ENCODE measurements at places on chromosomes 12 and 14.

DNA sequence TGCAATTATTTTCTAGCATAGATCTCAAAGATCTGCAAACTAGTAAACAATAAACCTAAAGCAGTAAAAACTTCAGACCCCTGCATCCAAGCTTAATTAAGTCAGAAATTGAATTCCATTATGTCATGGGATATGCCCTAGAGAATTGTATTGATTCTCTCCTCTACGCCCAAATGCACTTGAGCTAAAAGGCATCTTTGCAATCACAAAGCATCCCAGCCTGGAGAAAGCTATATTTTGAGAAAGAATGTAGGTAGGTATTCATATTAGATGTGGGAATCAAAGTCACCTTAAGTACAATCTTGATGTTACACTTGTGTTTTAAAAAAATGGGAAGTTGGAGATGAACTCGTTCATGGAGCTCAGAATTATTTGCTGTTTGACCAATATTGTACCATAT, 386.7 kb downstream of the ADAMTS20 start:
- DNase-seq, result no peak

- no peak for DNase-seq
These were observed 8.2 kb downstream of the MDM2 start for GRCh38 chr12:68815928-68816800.

- no peak for DNase-seq
These were observed 141.0 kb upstream of the BCL2L14 start for GRCh38 chr12:11929714-11930113.

DNA sequence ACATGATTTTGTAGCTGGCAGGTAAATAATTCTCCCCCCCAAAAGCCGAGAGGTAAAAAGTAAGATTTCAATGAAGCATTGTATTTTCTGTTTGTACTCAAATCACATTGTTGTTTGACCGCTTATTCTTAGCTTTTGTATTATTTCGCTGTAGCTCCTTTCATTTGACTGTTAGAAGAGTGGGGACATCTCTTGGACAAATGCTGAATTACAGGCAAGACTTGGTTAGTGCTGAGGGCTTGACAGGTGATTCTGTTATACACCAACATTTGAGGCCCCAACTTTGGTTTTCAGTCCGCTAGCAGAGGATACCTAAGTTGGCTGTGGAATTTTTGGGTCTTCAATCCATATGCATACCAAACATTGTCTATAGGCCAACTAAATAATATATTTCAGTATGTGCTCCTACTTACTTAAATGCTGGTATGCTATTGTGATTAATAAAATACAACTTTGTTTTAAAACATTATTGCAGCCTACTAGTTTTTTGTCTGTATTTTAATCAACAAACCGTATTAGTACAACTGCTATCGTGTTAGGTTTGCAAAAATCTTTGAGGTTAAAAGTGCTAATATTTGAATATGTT, 102.2 kb downstream of the ERC1 start:
- no peak for DNase-seq

GRCh38 chr12:73321776-73322175, 1049.6 kb downstream of the TRHDE start:
- DNase-seq, result no peak

GRCh38 chr12:131422187-131422520, 288.7 kb upstream of the SFSWAP start:
- DNase-seq, result no peak

DNA sequence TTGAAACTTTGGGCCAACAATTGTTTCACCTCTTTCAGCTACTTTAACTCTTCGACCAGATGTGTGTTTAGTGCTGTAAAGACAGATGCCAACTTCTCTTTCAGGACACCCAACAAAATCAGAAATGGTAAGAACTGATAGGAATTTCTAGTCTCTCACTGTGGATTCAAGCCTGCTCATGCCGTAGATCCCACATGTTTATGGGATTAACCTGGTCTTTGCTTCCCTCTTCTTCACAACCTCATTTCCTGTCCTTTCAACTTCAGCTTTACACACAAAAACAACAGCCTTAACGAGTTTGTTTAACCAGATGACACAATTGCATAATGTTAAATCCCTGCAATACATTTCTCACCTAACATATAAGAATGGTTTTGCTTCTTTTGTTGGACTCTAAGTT, 1031.9 kb upstream of the LRFN5 start:
- no peak for DNase-seq

- no peak for DNase-seq
These were observed 86.9 kb upstream of the CLEC14A start for GRCh38 chr14:38342803-38343202.

DNA sequence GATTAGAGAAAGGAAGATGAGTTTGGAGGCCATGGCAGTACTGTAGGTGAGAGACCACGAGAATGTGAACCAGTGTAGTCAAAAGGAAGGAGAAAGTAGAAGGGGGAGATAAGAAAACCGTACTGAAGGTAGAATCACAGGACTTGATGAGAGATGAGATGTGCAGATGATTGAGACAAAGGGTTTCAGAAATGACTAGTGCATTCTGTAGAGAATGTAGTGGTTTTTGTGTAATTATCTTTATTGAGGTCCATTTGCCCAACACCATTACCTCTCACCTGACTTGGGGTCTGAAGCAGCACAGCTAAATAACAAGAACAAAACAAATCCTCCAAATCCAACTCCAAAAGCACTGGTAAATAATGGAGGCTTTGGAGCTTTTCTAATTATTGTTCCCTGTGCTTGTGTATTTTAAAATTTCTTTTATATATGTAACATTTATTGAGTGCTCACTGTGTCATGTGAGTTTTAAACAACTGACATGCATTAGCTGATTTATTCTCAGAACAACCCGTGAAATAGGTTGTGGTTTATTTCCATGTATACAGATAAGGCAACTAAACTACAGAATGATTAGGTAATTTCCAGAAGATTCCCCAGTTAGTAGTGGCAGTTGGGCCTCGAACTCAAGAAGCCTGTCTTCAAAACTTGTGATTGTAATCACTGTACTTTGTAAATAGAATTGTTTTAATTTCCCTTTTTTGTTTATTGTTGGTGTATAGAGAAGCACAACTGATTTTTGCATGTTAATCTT, 390.0 kb downstream of the AEBP2 start:
- DNase-seq, result no peak

DNA sequence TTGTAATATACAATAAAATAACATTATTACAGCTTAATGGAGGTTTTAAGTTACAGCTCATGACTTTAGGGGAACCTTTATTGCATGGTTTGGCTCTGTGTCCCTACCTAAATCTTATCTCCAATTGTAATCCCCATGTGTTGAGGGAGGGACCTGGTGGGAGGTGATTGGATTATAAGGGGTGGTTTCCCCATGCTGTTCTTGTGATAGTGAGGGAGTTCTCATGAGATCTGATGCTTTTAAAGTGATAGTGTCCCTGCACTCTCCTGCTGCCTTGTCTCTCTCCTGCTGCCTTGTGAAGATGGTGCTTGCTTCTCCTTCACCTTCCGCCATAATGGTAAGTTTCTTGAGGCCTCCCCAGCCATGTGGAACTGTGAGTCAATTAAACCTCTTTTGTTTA, 132.1 kb upstream of the SYT1 start:
- no peak for DNase-seq

- DNase-seq, result no peak
These were observed 65.8 kb downstream of the TSPAN11 start for GRCh38 chr12:30992381-30992780.

GRCh38 chr14:90903101-90903500, 86.9 kb upstream of the TTC7B start:
- peak; percentile 24 for DNase-seq

DNA sequence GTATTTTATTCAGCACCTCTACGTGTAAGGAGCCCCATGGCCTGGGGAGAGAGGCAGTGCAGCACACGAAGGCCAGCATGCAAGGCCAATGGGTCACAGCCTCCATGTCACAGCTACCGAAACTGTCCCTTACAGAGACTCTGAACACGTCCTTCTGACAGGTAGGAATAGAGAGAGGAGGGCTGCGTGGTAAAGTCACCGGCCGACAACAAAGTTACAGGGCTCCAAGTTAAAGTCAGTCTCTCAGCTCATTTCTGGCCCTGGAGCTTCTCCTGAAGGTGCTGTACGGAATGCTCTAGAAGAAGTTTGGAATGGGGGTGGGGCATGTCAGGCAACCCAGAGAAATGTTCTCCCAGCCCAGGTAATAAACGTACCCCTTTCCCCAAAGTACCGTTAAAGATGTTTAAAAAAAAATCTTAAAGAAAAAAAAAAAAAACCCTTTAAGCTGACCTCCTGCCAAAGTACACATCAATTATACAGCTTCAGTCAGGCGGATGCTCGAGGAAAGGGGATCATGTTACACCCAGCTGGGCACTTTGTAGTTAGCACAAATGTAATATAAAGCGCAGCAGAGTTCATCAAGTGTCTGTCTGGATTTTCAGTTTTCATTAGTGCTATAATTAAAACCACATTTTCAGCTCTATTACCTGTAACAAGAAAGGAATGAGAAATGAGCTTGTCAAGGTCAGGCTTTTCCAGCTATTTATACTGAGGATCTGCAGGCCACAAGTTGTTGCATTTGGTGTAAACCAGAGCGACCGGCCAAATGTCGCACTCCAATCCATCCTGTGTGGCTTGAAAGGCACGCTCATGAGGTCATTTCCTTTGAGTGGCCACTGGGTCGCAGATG, 53.3 kb upstream of the CDKN3 start:
- DNase-seq, result no peak

DNA sequence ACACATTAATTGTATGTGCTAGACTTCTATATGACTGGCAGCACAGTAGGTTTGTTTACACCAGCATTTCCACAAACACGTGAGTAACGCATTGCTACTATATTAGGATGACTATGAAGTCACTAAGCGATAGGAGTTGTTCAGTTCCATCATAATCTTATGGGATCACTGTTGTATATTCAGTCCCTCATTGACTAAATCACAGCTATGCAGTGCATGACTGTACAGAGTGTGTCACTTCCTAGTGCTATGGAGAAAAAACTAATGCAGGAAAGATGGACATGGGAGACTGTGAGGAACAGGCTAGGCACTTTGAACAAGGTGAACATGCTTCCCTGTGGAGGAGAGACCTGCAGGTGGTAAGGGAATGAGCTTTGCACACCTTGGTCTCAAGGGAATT, 259.8 kb downstream of the NUAK1 start:
- DNase-seq, result no peak

DNA sequence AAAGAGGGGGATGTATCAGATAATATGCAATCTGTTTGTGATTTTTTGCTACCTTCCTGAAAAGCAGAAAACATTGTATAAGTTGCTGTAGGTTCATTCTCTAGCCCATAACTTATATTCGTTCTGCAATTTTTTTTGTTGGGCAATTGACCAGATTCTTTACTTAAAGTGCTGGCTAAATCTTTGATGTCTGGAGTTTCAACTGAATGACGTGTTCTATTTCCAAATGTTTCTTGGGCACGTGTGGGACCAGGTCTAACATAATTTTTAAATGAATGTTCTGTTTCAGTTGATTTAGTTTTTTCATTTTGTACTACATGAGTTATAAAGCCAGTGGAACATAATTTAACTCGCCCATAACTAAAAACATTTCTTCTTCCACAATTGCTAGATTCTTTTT, 3.8 kb downstream of the MLH3 start:
- DNase-seq, result no peak

DNA sequence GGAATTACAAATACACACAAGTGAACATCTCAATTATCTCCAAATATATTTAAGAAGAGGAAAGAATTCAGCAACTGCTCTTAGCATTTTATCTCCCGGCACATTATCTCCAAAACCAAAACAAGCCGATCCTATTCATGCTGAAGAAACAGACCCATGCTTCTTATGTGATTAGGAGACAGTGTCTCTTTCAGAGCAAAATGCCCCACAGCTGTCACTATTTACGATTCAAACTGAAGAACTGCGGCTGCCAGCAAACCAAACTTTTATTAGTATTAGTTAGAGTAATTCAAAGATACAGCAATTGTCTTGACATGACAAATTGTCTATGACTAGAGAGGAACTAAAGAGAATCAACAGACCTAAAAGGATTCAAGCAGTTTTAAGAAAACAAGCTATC, 79.4 kb downstream of the SETD3 start:
- no peak for DNase-seq

GRCh38 chr12:71602761-71603577, 60.7 kb downstream of the ZFC3H1 start:
- no peak for DNase-seq

- DNase-seq, result no peak
These were observed 198.1 kb downstream of the SLC38A4 start for GRCh38 chr12:46627686-46628085.

DNA sequence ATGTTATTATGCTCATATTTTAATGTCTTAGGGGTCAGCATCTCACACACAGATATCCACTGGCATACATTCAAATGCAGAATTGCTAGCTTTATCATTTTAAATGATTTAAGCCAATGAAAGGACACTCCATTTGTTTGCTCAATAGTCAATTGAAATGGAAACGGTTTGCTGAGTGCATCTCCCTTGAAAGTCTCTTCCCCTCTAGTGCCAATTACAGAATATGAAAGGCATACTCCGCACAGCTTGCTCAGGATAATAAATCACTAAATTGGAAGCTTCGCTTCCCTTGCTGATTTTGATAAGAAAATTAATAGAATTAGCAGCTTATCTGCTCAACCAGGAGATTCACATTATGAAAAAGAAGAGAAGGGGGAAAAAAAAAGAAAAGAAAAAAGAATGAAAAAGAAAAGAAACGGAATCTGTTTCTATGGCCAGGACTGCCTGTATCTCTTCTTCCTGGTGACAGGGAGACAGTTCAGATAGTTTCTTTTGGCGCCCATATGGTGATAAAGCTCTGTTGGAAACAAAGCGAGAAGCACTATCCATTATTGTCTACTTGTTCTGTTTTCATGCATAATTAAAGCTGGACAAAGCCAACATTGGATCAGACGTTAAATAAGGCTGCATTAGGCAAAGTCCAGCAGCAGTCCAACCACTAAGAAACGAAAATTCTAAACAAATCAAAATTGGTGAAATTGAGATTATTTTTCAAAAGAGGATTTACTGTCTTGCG, 225.0 kb downstream of the GXYLT1 start:
- no peak for DNase-seq

DNA sequence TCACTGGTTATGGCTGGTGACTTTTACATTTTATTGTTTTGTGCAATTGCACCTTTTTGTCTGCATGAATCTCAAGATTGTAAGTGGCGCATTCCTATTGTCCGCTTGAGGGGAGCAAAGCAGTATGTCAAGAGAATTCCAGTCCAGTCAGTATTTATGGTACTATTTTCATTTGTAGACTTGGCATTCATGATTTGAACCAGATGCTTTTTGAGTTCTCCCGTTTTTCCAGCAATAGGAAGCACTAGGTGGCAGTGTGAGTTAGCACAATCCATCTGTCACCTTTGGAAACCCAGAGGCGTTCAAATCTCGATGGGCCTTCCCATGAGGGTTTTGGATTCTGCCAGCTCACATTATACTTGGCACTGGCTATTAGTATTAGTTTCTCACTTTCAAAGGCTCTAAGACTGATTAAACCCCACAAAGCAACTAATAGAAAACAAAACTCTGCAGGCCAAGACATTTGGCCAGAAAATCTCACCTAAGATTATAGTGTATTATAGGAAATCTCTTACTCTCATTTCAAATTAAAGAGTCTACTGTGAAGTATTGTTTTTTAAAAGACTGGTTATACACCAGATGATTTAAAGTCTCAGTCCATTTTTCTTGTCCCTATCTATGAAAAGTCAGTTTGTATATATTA, 2.2 kb downstream of the DACT1 start:
- no peak for DNase-seq

Data from stimulated activated CD8-positive, alpha-beta memory T cell treated with anti-CD3 and anti-CD28 coated beads, Interleukin-4, amount 100 ng/mL, for 1 hour (primary cell).